Amygdala (tissue), 56 donors: ENCODE measurements at places on chromosomes 11 and 22.

DNA sequence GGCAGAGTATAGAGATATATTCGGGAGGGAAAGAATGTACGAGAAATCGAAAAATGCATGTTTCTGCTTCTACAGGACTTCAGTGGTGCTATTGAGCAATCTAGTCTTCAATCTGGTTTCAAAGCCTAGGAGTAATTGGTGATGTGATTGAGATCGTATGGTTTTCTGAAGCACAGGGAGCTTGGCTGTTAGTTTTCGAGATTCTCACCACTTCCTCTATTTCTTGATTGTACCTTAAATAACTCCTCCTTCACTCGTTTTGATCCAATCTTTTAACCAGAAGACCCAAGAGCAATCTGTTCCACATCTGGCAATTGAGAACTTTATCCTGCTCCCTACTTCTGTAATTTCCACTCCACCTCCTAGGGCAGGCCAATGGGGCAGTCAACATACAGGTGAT, 518 bp downstream of the CCDC179 start:
- DNase-seq, result no peak

DNA sequence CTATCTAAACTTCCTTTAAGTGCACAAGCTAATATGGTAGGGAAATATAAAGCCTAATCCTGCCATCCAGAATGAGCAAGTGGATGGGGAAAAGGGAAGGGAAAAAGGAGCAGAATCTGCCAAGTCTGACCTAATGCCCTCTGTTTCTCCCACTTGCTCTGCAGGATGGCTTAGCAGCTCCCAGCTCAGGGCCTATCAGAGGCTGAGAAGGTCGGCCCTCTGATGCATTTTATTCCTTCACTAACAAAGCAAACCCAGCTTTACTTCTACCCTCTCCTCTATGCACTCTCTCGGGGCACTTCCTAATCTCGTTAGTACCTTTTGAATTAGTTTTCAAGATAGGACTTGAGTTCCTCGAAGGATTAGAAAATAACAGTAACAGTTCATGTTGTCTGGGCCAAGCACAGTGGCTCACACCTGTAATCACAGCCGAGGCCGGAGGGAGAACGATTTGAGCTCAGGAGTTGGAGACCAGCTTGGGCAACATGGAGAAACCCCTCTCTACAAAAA, 9.9 kb upstream of the OR51V1 start:
- no peak for DNase-seq

DNA sequence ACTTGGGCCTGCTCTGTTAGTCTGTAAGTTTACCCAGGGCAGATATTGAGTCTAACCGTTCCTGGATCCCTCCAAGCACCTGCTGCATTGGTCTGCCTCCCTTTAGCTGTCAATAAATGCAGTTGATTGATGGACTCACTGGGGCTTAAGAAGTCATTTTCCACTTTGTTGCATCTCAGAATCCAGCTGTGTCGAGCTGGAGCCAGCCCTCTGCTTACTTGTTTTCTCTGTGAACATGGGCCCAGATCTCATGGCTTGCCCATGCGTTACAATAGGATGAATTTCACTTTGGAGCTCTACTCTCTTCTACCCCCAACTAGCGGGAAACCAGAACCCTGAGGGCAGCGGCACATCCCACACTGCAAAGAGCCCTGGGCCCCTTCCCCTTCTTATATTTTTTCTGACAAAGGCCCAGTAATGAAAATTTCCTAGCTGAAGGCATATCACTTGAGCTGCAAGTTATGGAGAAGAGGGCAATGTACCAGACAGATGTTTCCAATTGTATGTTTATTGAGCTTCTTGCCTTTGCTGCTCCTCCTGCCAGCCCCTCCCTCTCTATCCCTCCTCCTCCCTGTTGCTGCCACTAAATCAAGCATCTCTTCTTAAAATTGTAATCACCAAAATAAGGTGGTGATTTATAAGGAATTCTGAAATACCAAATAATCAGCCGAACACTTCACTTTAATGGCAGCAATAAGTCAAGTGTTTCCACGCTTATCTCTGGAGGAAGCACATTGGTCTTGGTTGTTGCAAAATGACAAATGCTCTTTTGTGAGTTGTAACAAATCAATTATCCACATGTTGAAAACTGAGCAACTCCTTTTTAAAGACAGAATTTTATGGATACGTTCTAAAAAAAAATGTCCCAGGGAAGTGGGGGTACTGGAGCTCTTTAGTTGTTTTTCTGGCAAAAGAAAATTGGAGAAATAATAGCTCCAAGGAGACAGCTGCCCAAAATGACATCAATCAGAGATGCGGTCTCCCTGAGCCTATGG, 212.3 kb upstream of the ZBED5 start:
- DNase-seq, result no peak

GRCh38 chr11:72954860-72955259, 140.6 kb downstream of the ATG16L2 start:
- DNase-seq, result no peak

- no peak for DNase-seq
Measured at GRCh38 chr11:16921019-16921418, 93.2 kb downstream of the PLEKHA7 start.

- no peak for DNase-seq
Measured at GRCh38 chr11:119445850-119446249, 22.9 kb upstream of the THY1 start.

GRCh38 chr11:125165111-125165842, 726 bp downstream of the PKNOX2 start:
- DNase-seq, result peak; percentile 48
